ENCODE measurements at places on chromosomes 1 and 21.

DNA sequence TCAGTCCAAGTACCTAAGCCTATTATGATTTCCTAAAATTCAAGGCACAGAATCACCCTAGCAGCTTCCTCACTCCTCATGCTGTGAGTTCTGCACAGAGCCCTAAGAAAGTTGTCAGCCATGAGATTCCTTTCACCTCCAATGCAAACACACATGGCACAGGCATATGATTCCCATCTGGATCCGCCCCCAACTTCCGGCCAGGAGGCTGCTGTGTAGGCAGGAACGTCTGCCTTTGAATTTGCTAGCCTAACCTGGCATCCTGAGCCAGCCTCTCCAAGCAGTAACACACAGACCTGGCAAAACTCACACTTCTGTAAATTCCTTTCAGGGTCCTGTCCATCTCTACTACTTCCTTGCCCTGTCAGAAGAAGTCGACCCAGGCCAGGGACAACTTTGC is 521.1 kb upstream of the BEND5 start:
- DNase-seq = no peak

- DNase-seq = no peak
Measured at GRCh38 chr21:27648560-27648959, 681.7 kb upstream of the ADAMTS5 start.

DNA sequence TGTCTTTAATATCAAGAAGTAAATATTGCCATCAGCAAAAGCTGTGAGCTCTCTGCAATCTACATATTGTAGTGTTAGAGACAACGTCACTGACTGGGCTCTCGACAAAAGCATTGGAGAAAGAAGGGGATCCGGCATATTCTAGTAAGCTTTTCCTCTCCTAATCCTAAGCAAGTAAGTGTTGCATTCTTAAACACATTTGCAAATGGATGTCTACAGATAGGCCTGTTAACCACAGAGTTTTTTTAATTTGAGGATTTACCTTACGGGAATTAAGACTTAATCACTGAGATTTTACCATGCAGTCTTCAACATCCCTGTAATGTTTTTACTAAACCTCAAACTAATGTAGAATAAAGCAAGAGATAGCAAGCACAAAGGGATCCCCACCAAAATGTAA is 426.5 kb upstream of the CAMK1G start:
- DNase-seq = no peak

GRCh38 chr1:60715970-60716369 is 366.4 kb upstream of the NFIA start:
- DNase-seq = no peak

DNA sequence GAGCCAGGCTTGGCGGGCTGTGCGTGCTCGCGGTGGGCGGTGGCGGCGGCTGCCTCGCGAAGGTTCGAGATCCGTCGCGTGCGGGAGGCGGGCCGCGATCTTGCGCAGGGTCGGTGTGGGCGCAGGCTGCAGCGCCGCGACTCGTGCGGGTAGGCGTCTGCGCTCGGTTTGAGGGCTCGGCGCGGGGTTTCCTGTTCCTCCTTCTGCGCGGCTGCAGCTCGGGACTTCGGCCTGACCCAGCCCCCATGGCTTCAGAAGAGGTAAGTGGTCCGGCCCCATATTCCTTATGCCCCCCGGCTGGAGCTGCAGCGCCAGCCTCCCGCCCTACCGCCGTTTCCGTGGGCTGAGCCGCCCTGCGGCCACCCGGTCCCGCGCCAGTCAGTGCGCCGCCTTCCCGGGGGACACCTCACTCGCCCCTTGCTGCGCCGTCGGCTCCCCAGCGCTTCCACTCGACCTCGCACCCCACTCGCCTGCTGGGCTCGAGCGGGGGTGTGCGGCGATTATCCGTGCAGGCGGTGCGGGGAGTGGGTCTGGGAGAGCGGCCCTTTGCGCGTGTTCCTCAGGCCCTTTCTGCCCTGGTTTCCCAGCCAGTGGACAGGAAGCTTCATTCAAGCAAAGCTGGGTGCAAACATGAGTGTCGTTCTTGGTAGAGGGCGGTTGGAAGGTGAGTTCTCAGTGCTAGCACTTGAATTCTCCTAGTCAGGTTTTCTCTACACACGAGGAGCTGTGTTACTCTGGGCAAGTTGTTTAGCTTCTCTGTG is at the start of gene CACYBP:
CACYBP (plus strand) TSS at position 12 of the 761 bp plus-strand sequence; CDS start at position 246, 234 bp downstream.
- DNase-seq = no peak

DNA sequence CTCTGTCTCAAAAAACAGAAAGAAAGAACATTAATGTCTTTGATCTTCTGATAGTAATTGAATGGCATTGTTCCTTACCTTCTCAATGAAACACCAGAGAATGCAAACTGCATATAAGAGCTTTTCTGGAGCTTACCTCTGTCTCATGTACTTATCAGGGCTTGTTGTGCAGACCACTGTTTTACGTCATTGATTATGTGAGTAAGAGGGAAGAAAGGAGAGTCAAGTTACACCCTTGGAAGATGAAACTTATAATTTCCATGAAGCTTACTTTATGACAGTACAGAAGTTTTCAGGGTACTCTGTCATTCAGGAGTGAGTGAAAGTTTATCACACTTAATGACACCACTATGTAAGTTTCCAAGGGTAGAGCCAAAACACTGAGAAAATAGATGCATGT is 49.0 kb upstream of the MAB21L3 start:
- DNase-seq = no peak

- no peak for DNase-seq
Measured at GRCh38 chr1:175129644-175129996, 62.0 kb downstream of the TNN start.

- DNase-seq = no peak
Measured at GRCh38 chr1:66761221-66761620, 9.0 kb downstream of the DYNLT5 start.

DNA sequence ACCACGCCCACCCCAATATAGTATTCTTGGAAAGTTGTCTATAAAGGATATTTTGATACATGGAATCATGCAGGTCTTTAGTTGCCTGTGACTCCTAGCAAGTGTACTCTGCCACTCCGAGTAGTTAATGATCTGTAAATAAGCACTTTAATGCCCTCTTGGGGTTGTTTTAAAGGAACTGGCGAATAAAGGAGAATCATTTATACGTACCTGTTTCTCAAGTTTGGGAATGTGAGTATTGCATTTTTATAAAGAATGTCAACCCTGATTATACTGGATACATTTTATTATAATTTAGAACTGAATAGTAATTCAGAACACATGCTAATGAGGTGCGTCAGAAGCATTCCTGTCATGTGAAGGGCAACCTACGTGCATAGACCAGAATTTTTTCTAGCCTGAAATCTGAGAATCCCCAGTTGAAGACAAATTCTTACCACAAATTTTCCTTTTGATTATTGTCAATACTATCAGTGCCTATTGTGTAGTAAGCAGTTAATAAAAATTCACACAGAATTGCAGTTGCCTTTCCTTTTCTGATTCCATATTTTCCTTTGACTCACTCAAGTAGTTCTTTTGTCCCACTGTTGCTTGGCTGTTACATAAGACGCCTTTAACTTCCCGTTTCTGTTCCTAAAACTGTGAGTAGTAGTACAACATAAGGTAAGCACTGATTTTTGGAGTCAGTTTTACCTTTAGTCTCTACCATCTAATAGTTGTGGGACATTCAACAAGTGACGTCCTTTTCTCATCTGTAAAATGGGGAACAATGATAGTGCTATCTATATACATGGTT is 5.1 kb downstream of the AHCYL1 start:
- DNase-seq = no peak

DNA sequence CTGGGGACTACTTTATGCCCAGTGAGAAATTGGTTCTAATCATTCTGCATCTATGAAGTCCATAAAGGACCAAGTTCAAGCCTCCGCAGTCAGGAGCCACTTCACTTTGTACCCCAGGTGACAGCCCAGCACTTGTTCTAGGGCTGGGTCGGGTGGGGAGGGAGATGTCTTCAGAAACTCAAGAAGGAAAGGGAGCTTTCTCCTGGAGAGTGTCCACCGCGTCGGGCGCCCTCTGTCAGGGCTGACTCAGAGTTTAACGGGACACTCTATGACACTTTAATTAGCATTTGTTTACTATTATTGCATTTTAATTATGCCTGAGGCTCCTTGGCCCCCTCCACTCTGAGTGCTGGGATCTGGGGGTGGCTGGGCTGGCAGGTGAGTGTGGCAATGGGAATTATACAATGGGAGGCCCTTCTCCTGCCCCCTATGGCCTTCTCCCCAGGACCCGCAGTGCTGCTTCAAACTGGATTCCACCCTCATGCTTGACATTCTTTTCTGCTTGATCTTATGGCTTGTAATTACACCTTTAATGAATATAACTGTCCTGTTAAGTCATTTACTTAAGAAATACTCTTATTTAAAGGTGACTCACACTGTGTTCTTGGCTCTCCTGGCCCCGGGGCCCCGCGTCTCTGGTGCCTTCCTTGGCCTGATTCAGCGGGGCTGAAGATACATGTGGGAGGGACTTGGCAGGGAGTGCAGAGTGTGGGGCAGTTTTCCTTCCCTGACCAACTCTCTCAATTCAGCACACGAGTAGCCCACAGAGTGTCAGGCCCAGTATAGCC is 136.6 kb downstream of the PLXNA2 start:
- DNase-seq = no peak

DNA sequence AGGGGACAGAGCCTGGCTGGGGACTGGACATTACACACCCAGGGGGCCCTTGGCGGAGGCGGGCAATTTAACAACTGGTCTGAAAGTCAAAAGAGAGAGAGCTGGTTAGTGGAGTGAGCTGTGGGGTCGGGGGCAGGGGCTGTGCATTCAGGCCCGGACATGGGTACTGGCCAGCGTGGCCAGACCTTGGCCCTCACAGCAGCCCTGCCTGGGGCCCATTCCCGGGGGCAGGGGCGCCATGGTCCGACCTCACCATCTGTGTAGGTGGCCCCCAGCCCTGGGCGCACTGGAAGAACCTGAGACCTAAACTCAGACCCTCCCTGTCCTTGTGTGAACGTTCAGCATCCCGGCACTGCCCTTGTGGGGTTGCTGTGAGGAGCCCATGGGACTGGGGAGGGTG is 5.0 kb downstream of the CLDN19 start:
- DNase-seq = no peak

GRCh38 chr1:101002551-101002950 is 23.0 kb downstream of the DPH5 start:
- no peak for DNase-seq

DNA sequence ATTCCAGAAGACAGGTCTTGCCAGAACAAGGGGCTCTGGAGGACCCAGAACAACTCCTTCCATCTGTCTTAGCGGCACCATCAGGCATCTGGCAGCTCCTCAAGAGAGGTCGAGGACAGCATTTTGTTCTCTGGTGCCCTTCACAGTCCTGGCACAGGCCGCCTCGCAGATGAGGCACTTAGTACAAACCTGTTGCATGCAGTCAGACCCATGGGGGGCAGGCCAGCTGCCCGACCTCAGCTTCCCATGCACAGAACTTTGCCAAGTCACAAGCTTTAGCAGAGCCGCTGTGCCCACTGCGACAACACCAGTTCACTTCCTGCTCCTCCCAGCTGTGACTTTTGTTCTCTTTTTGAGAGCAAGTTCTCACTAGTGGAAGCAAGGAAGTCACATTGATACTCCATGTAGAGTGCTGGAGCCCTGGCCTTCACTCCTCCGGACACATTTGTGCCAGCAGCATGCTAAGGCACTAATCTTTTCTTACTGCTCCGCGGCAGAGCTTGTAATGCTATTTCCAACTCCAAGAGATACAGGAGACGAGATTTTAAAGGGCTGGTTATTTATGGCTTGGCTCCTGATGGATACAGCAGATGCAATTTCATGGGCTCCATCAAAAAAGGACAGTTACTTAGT is 44.6 kb downstream of the HMGB4 start:
- no peak for DNase-seq

DNA sequence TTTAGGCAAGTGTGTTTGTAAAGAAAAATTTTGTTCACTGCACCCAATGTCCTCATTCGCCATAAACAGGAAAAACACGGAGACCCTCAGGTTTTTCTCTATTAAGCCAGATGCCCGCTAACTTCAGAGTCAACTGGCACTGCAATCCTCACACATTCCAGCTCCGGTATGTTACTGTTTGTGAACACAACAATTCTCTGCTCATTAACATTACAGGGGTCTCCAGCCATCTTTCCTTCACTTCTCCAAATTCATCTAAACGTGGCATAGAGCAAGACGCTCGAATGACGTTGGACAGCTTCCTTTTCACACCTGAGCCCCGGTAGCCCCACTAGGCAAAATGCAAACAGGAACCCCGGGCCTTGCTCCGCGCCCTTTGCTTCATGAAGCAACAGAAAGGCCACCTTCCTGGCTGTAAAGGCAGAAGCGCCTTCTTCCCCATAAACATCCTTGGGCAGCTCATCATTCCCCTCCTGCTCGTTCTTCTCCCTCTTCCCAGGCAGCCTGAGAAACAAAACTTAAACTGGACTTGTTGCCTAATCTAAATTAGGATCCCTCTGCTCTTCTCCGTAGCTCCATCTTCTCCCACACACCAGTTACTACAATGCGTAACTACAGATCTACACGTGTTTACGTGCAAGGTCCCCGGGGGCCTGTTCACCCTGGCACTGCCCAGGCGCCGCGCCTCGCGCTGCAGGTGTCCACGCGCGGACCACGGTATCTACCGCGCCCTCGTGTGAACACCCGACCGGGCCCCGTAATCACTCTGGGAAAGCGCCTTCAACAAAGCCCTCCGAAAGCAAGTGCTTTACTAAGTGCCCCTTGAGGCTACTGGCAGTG is 1.2 kb downstream of the LBR start:
- peak; percentile 25 for DNase-seq

DNA sequence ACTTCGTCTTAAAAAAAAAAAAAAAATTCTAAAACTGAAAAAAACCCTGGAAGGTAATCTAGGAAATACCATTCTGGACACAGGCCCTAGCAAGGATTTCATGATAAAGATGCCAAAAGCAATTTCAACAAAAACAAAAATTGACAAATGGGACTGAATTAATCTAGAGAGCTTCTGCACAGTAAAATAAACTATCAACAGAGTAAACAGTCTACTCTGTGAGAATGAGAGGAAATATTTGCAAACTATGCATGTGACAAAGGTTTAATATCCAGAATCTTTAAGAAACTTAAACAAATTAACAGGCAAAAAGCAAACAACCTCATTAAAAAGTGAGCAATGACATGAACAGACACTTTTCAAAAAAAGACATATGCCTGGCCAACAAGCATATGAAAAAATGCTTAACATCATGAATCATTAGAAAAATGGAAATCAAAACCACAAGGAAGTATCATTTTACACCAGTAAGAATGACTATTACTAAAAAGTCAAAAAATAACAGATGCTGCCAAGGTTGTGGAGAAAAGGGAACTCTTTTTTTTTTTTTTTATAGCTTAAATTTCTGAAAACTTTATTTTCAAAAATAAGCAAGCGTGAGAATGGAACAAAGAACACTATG is 29.4 kb upstream of the RNPC3 start:
- DNase-seq = no peak

DNA sequence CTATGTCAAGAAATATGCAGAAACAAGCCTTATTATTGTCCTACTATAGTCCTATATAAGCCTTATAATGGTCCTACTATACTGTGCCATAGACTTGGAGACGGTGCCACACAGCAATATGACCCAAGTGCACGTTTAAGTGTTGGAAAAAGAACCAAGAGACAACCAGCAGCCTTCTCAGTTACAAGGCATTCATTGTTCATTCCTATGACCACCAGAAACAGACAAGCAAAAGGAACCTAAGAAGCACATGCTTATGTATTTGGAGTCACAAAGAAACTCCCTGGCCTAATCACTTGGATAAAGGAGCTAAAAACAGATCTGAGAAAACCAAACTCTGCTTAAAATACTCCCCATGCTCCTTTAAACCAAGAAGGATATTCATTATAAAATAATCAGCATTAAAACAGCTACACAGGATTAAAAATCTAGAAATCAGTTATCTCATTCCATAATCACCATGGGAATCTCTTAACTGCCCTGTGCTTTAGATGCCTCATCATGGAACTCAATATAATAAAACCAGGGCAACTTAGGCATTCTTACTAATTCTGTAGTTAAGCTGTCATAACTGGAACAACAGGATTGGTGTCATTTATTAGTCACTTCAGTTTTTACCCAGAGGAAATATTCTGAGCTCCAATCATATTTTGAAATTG is 7.0 kb downstream of the COLGALT2 start:
- no peak for DNase-seq
